ENCODE measurements at places on chromosomes 12 and 14. TPM values are rescaled to one million over a fixed set of nuclear protein-coding genes. Genes with fewer than 3 reads are reported as not detected.

Gene RAPGEF3
- 0.42 TPM for total RNA-seq

Gene PRPH
- total RNA-seq, result not detected

Gene CCDC77
- total RNA-seq, result 8.4 TPM

Gene CRIP1
- 88.2 TPM for total RNA-seq

Gene CHST11
- total RNA-seq, result 83.7 TPM

Gene ZBTB1
- total RNA-seq, result 198 TPM

Gene LRRC43
- total RNA-seq, result 0.52 TPM

Gene A2ML1
- not detected for total RNA-seq

Gene IL31
- total RNA-seq, result not detected

Gene DNAH10
- 0.21 TPM for total RNA-seq

Gene VASH1
- 2.3 TPM for total RNA-seq

Gene OXA1L
- 128 TPM for total RNA-seq

Gene DUSP6
- total RNA-seq, result 375 TPM

Gene KRT71
- not detected for total RNA-seq

Gene TMEM179
- total RNA-seq, result not detected

Gene SMIM41
- total RNA-seq, result 0.42 TPM

Gene ETFBKMT
- 0.52 TPM for total RNA-seq

Gene ARG2
- total RNA-seq, result 3.3 TPM

Gene SYNDIG1L
- not detected for total RNA-seq

Gene GLIPR1L2
- total RNA-seq, result 0.10 TPM
